Karpas-422 (cell line): ENCODE measurements at places on chromosomes 13 and 19.

DNA sequence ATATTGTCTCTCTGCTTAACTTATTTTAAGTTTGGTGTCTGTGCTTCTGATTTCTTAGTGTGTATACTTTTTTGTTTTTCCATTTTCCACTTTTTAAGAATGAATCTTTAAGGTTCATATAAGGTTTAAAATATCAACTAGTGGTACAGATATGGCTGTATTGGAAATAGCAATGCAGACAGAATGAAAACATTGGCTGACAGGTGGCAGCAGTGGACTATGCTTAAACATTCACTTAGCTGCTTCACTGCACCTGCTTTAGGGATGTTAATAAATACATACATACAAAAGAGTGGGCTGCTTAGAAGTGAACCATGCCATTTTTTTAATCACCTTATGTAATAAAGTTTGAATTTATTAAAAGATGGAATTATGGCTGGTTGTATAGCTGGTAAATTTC, 27.3 kb downstream of the TM9SF2 start:
- peak; percentile 69 for DNase-seq

DNA sequence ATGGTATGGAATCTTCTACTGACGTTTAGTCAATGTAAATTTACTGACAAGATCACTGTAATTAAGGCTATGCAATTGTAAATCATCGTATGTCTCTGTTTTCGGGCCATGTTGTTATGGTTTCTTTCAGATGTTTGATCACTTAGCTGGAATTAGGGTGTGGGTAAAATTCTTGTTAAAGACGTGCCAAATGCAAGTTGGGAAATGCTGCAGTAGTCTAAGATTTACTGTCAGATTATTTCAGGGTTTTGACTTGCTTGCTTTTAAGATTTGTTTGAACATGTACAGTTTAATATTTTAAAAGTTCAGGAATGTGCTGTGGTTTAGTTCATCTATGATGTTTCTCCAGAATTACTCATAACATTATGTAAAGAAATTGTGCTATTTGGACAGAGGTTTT, 10.8 kb downstream of the NDFIP2 start:
- DNase-seq, result no peak

DNA sequence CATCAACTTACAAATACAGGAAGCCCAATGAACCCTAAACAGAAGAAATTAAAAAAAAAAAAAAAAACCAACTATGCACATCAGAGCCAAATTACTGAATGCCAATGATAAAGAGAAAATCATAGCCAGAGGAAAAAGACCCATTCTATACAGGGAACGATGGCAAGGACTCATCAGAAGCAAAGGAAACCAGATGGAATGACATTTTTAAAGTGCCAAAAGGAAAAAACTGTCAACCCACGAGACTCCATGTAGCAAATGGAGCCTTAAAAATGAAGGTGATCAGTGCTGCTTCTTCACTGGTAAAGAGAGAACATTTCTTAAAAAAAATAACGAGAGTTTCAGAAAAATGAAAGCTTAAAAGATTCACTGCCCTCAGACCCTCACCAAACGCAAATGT, 18.3 kb downstream of the PCID2 start:
- no peak for DNase-seq

GRCh38 chr19:45615795-45616703, 14.0 kb upstream of the GPR4 start:
- DNase-seq, result peak; percentile 98

DNA sequence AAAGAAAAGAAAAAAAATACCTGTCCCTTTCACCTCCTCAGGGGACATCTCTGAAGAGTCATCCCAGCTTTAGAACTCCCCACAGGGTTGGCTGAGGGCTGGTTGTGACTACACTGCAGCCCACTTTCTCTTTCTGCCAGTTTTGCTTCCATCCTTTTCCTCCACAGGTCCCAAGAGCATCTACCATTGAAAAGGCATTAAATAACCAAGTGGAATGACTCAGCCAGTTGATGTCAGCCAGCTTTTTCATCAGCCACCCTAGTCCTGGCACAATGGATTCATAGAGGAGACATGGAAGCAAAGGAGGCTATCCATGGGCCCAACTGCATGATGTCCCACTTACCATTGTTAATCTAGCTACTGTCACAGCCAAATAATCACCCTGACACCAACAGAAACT, 9.2 kb upstream of the RCBTB1 start:
- no peak for DNase-seq

DNA sequence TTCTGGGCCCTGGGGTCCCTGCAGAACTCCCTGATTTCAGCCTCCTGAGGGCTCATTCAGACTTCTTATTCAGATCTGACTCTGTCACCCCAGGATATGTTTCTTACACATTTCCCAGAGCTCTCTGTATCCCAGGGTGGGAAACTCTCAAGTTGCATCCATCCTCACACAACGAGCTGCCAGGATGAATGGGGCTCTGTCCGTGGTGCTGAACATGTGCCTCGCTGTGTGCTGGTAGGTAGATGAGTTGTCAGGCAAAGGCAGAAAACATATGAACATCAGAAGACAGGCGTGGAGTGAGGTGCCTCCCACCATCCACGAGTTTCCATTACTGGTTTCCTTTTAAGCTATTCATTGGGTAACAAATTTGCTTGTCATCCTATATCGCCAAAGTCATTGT, 11.4 kb upstream of the IGFL1 start:
- DNase-seq, result peak; percentile 74

DNA sequence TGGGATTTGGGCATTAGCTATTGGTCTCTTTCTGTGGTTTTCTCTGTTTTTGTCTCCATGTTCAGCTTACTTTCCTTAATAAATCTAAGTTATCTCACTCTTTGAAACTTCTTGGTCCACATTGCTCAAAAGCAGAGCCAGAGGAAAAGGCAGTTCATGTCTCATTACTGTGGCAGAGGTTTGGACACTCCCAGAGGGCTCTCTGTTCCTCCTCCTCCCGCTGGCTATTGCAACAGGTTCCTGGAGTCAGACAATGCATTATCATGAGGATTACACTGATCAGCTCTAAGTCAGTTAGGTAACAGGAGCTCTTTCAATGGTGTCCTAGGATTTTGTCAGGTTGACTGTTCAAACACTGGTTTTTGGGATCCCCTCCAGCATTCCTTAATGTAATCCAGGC, 298.8 kb downstream of the NDFIP2 start:
- no peak for DNase-seq

DNA sequence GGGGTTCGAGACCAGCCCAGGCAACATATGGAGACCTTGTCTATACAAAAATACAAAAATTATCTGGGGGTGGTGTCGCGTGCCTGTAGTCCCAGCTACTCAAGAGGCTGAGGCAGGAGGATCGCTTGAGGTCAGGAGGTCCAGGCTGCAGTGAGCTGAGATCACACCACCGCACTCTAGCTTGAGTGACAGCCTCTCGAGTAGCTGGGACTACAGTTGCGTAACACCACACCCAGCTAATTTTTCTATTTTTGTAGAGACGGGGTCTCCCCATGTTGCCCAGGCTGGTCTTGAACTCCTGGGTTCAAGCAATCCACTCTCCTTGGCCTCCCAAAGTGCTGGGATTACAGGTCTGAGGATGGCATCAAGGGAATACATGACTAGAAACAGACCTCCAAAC, 30.8 kb upstream of the MUC16 start:
- no peak for DNase-seq

DNA sequence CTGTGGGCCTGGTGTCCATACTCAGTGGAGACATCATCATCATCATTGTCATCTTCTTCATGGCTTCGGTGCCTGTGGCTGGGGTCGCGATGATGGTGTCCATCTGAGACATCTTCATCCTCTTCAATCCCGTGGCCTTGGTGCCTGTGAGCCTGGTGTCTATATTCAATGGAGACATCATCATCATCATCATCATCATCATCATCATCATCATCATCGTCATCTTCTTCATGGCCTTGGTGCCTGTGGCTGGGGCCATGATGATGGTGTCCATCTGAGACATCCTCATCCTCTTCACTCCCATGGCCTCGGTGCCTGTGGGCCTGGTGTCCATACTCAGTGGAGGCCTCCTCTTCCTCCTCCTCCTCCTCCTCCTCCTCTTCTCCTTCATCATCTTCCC, 917 bp downstream of the HRC start:
- no peak for DNase-seq

DNA sequence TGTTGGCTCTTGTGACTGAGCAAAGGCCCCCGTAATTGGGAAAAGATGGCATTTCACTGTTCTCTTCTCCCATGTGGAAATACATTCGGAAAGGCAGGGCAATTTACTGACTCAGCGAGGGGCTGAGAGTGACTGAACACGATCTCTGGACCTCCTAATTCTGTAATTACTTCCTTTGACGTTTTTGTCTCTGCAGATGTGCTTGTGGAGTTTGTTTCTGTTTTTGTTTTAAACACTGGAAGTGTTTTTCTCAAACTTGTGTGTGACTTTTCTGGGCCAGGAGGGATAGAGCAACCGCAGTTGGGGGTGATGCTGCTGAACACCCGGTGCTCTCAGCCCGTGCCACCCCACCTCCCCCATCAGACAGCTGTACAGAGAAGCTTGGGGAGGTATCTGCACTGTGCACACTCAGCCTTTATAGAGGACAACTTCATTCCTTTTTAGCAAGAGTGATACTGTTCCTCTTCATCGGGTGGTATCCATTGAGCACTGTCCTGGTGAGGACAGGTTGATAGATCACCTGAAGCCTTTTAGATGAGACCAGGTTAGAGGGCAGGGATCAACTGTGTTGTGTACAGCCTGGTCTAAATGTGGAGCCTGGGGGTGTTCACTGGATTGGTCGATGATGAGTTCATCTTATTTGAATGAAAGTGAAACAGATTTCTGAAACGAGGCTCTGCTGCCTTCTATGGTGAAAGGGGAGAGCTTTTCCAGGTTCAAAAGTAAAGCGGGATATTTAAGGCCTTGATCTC, 117.4 kb downstream of the ESD start:
- no peak for DNase-seq

GRCh38 chr19:35220315-35220921, 8.1 kb downstream of the FAM187B start:
- no peak for DNase-seq

DNA sequence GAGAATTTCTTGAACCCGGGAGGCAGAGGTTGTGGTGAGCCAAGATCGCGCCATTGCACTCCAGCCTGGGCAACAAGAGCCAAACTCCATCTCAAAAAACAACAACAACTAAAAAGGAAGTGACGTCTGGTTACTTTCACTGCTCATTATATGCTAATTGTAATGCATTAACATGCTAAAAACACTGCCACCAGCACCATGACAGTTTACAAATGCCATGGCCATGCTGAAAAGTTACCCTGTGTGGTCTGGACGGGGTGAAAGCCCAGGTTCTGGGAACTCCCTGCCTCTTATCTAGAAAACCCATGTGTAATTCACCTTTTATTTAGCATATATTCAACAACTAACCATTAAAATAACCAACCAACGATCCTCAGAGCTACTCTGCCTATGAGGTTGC, 28.1 kb downstream of the CPT1C start:
- DNase-seq, result no peak

- no peak for DNase-seq
Measured at GRCh38 chr13:113941571-113942191, 32.2 kb downstream of the C13orf46 start.

- DNase-seq, result no peak
Measured at GRCh38 chr19:51799034-51799773, 4.2 kb downstream of the FPR3 start.
